Non-pigmented ciliary epithelial cell (primary cell): ENCODE measurements at places on chromosomes 5 and 9.

DNA sequence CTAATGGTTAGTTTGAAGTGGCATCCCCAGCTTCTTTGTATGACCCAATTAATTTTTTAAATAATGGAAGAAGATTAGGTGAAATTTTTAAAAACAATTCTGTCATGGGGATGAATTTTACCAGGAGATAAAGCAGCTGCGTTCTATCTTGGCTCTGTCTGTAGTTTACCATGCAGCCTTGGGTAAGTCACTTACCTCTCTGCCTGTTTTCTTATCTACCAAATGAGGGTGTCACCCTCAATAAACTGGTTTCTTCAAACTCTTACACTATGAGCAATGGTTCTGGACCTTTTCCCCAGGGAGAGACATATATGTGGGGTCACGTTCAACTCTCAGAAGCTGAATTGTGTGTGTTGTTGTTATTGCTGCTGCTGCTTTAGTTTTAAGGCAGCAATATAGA, 71.7 kb downstream of the TEX10 start:
- no peak for DNase-seq

GRCh38 chr5:122413722-122414121, 101.7 kb downstream of the SNCAIP start:
- DNase-seq: no peak

DNA sequence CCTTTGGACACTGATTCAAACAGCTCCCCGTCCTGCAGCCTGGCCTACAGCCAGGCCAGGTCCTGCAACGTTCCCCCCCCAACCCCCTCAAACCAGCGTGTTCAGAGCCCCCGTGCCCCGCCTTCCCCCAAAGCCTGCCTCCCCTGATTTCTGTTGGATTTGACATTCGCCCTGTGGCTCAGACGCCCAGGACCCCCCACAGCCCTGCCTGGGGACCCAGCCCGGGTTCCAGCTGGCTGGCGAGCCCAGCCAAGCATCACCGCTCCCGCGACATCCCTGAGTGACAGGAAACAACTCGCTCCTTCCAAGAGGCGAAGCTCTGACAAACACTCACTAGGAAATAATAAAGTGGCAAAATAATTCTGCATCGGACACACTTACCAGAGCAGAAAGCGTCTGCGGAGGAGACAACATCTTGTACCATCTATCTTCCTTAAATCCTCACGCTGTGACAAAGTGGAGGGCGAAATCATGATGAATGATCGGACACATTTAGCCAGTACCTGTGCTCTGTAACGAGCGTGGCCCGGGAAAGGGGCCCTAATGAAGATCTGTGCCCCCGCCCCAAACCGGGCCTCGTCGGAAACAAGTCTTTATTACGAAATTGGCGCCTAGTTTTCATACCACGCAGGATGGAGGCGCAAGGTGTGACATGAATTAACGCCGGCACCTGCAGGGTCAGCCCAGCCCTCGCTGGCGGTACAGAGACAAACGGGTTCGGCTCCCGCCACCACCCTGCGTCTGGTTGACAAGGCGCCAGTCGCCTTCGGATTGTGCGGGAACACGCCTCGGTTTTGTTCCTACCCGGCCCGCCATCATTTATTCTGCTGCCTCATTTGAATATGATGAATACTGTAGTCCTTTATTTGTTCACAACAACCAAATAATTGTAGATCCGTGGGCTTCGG, 91.0 kb upstream of the MVB12B start:
- no peak for DNase-seq

DNA sequence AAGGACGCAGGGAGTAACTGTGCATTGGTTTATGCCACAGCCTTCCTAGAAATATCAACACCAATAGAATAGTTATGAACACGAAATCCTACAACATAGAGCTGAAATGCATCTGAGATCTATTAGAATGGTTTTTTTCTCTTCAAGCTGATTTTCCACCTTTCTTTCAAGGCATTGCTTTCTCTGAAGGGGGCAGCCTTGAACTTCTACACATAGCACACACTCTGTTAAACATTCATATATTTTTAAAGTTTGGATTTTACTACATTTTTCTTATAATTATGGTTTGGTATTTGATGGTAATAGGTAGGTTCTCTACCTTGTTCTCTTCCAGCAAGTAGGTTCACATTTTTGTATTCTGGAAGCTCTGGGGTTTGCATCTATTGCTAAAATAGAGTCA, 661.8 kb downstream of the SEMA5A start:
- DNase-seq: no peak

DNA sequence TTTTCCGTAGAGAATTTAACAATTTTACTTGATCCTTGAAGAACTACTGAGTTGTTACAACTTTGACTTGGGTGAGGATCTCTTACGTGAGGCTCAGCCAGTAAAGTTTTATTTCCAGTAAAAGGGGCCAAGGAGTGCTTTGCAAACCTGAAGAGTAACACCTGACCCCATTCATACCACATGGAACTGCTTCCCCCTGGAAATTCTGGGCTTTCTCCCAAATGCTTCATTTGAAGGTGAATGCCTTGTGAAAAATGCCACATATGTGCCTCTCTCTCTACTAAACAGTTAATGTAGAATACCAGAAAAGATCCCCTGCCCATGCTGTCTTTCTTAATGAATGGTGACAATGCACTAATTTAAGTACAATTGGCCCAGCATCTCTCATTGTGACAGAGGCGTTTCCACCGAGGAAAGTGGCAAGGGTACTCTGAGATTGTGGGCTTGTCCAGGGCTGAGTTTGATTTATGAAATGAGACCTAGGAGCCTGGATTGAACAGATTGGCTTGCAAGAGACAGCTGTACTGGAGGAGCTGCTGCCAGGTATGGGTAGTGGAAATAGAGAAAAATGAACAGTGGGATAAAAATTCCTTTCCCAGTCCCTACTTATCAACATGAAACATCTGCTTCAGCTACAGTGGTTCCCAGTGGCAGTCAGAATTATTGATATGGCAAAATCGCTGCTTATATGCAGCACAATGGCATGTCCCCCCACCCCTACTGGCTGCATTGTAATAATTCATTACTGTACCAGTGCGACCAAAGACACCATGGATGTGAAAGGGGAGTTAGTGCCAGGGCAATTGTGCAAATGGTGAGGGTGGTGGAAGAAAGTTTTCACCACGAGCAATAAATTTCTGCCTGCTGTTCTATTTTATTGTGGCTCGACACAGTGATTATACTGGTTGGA, 843.7 kb upstream of the WWC1 start:
- no peak for DNase-seq

DNA sequence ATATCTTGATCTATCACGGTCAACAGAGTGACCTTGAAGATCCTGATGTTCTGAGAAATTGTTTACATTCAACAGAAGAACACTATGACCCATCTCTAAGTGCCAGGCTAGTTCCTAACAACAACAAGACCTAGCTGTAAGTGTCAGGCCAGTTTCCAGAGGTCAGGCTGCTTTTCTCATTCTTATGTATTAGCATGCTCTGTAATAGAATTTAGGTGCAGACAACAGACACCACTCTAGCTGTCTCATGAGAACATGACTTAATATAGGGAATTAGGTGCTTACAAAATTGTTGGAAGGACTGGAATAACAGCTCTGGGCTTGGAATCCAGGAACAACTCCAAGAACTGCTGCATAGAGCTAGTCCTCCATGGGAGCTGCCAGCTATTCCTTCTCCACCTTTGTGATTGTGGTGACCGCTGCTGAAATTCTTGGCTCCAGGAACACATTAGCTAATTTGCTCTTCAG, 138.7 kb downstream of the SNX18 start:
- DNase-seq: no peak

DNA sequence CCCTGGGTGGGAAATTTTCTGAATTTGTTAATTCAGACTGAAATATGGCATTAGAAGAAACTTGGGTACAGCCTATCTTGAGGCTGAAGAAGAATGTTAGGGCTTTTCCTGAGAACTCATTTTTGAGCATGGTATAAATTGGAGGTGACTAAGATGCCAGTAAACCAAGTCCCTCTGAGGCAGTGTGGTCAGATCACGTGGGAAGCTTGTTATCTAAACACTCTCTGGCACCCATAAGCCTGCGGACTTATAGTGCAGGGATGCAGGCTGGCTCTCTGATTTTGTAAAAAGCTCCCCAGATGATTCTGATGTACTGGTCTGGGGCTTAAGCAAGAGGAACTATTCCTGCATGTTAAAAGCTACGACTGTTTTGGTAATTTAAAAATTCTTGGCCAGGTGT, 34.3 kb downstream of the MTMR12 start:
- DNase-seq: peak; percentile 65

DNA sequence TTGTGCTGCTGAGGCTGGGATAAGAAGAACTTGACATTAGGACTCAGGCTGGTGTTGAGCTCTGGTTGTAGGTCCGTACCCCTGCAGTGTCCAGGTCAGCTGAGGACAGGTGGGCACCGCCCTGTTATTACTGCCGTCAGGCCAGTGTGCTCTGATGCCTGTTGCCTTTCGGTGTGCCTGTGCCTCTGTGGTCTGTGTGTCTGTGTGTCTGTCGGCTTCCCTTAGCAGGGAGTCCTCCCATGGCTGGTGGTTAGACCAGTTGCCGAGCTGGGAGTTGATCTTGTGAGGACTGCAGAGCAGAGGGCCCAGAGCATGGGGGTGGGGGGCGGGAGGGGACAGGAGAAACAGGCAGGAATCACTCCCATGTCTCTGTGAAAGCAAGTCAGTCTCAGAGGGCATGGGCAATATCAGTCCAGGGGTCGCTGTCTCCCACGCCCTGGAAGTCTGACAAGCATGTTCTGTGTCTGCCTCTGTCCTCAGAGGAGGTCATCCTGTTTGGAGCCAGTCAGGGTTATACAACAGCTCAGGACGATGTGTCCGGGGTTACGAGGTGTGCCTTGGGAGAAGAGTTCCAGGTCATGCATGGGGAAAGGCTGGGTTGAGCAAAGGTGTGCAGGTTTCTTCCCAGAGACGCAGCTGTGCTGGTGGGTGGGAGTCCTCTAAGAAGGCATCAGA, 67.3 kb upstream of the GARNL3 start:
- no peak for DNase-seq

DNA sequence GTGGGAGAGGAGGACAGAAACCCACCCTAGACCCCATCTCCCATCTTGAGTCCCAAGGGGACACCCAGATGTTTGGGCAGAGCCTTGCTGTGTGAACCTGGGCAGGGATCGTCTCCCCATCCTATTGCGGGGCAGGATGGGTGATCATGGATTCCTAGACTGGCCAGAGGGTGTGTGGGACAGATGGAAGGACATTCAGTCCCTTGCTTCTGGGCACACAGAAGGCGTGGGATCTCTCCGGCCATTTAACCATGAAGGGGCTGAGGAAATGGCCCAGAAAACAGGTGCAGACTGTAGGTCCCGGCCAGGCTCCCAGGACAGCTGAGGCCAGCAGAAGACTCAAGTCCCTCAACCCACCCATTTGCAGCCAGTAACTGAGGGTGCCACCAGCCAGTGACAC, 29.9 kb downstream of the PTGES start:
- DNase-seq: no peak

DNA sequence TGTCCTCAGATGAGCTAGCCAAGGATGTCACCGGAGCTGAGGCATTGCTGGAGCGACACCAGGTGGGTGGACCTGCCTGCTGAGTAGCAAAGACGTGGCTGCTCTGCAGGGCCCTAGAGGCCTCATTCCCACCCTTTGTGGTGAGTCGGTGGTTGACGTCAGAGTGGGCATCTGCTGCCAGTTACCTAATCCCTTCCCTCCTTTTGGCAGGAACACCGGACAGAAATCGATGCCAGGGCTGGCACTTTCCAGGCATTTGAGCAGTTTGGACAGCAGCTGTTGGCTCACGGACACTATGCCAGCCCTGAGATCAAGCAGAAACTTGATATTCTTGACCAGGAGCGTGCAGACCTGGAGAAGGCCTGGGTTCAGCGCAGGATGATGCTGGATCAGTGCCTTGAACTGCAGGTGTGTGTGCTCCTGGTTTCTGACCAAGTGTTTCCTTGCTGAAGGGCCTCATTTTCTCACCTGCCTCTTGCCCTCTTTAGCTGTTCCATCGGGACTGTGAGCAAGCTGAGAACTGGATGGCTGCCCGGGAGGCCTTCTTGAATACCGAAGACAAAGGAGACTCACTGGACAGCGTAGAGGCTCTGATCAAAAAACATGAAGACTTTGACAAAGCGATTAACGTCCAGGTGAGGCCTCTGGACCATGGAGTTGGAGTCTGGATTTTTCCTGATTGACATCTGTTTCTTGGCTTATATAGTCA, 48.9 kb downstream of the DYNC2I2 start:
- no peak for DNase-seq

GRCh38 chr5:95284572-95285408, at the start of gene MCTP1:
Gene MCTP1, minus strand, starts transcription at chr5:95285094.
- DNase-seq: no peak

DNA sequence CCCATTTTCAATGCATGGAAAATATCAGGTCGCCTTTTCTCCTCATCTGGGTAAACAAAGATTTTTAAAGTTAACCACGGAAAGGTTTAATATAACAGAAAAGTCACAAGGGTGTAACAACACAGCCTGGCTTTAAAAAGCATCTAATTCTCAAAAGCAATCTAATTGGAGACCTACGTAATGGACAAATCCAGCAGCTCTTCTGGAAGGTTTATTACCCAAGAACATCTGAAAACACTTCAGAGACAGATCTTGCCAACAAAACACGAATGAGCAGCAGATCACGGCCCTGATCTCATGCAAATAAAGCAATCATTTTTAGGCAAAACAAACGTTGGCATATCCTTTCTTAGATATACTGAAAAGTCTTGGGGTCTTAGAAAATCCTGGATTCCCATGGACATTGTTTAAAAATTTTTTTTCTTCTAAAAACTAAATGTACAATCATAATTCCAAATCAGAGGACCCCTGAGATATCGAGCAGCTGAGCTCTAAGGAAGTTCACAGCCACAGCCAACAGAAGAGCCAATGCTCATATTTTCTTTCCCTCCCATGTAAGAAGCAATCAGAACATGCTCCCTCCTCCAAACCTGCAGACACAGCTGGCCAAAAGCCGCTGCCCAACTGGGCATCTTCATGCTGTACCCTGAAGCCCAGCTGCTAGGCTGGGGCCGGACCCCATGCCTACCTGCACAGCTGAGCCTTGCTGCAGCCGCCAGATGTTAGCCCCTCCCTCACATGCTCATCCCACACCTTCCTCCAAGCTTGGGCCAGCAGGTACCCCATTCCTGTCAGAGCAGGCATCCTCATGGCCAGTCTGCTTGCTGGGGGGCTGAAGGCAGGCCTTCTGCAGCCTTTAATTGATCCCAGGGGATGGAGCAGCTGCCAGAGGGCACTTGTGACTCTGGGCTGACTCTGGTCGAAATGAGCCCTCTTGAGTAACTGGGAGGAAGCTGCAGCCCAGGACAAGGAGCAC, 11.2 kb downstream of the ANKS6 start:
- DNase-seq: no peak

DNA sequence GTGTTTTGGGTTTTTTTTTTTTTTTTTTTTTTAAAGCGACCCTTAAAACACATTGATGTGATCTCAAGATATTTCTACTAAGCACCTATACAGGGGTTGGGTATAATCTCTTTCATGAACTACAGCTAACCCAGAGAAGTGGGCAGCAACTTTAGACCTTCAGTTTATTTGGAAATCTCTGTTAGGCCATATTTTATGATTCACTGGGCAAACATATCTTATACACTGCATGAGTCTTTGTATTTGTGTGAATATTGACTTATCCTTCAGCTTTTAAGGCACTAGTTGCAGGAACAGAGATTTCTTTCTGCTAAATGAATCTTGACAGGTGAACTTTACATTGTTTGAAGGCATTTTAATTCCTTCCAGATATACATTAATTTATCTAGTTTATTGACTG, 194.4 kb downstream of the ARRDC3 start:
- no peak for DNase-seq

GRCh38 chr9:4421847-4422246, 68.4 kb upstream of the SLC1A1 start:
- DNase-seq: no peak

- DNase-seq: no peak
Observed at GRCh38 chr5:157597277-157597676, 21.7 kb upstream of the ADAM19 start.

- no peak for DNase-seq
Observed at GRCh38 chr5:118228489-118228888, 759.9 kb downstream of the DTWD2 start.

- no peak for DNase-seq
Observed at GRCh38 chr5:5353681-5354080, 68.8 kb upstream of the ICE1 start.
